ENCODE measurements at places on chromosomes 1 and 21.

GRCh38 chr1:25987951-25988350 is 9.9 kb downstream of the PAFAH2 start:
- no peak for DNase-seq

GRCh38 chr1:25079048-25079447 is 149.0 kb upstream of the RUNX3 start:
- no peak for DNase-seq

DNA sequence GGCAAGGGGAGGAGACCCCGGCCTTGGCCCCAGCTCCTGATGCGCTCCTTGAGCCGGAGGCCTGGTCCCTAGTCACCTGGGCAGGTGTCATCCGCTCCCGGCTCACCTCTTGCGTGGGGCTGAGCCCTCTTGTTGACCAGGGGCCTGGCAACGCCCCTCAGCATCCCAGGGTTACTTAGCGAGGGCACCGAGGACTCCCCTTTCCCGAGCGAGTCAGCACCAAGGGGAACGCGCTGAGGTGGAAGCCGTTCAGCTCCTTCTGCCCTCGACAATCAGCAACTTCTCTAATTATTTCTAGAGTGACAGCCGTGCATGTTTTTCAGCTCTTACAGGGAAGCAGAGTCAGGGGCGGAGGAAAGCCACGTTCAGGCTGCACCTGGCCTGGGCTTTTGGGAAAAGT is 522 bp downstream of the SLC45A1 start:
- DNase-seq = no peak

DNA sequence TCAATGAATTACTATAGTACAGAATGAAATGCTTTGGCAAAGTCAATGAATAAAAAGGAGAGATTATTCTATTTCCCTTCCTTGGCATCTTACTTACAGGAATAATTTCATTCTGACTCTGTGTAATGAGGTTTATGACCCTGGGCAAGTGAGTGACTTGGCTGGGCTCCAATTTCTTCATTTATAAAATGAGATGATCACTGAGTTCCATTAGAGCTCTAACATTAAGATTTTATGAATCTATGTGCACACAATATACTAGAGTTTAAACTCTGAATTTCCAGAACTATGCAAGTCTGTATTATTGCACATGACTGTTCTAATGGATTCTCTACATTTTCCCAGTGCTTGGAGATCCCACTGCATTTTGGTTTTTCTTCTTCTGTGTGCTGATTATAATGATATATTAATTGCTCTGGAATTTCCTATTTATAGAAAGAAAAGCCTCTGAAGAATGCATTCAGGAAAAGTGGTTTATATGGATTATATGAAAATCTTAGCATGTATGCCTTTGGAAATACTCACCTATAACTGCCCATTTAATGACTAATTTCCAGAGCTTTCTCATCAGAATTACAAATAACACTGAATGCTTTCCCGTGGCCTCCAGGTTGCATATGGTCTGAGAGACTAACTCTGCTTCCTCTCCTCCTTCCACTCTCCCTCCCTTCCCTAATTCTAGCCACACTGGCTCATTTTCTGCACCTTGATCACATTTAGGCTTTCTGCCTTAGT is 97.4 kb upstream of the CHRM3 start:
- no peak for DNase-seq

DNA sequence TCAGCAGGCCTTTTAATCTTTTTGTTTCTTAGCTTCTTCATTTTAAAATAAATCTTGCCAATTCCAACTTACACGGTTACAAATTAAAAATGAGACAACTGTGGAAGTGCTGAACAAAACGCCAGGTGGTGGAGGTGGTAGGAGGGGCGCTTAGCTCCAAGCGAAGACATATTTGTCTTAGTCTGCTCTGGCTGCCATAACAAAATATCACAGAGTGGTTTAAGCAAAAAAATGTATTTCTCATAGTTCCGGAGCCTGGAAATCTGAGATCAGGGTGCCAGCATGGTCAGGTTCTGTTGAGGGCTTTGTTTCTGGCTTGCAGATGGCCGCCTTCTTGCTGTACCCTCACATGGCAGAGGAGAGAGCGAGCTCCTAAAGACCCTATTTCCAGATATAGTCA is 14.9 kb downstream of the IER5 start:
- DNase-seq = no peak

All from NCI-H187 (cell line).